Nephron progenitor cell (in vitro differentiated cells): ENCODE measurements at places on chromosomes 6 and 20.

- DNase-seq: no peak
Observed at GRCh38 chr20:50537546-50538201, 27.5 kb downstream of the PTPN1 start.

GRCh38 chr6:12298995-12299394 is 8.8 kb downstream of the EDN1 start:
- no peak for DNase-seq

DNA sequence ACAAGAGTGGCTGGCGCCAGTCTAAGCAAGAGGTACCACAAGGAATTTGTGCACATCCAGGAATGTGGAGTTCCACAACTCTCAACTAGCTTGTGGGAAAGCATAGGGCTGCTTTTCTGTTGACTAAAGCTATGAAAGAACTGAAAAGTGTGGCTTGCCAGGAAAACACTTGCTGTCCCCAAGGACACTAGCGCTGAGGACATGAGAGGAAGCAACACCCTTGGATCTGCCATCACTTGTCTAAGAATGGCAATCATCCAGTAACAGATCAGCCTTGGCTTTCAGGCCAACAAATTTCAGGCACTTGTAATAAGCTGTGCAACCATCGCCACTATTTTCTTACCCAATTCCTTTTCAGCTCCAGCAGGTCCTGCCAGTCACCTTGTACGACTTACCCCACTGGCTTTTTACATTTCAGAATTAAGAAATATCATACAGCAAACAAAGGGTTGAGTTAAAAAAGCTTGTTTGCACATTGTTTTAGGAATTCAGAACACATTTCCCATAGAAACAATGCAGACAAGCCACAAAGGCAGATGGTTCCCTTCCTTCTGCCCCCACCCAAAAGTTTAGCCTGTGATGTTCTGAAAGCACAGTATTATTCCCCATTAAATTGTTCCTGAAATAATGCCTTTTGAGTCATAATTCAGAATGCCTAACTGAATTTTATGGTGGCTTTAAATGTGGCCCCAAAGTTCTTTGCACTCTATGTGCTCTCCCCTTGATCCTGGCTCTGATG is 57.9 kb upstream of the SSTR4 start:
- no peak for DNase-seq

- DNase-seq: no peak
Observed at GRCh38 chr20:31669876-31670275, 32.2 kb downstream of the COX4I2 start.

DNA sequence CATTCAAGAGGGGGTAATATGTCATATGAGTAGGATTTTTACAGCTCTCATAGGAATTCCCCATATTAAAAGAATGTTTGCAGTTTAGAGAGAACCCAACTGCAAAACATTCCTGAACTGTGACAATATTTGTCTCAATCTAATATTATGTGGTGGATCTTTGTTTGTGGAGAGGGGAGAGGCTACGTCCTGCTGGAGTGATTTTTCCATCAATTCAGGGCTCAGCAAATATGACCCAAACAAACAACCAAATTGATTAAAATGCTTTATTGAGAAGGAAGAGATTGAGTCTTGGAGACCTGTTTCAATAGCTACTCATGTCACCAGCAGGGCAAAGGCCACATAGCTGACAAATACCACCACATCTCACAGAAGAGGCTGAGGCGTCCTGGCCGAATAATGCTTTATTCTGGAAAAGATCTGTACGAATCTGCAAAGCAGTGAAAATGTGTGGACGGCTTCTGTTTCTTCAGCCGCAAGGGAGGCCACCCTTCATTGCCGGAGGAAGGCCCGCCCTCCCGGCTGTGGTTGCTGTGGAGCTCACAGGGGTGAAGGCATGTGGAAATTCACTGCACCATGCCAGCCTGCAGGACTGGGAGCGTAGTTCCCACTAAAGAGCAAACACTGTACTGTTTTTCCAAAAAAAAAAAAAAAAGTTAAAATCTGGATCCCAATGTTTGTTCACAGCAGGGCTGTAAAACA is 89.7 kb upstream of the QKI start:
- peak; percentile 28 for DNase-seq

- no peak for DNase-seq
Observed at GRCh38 chr6:3575701-3576100, 118.9 kb upstream of the SLC22A23 start.

DNA sequence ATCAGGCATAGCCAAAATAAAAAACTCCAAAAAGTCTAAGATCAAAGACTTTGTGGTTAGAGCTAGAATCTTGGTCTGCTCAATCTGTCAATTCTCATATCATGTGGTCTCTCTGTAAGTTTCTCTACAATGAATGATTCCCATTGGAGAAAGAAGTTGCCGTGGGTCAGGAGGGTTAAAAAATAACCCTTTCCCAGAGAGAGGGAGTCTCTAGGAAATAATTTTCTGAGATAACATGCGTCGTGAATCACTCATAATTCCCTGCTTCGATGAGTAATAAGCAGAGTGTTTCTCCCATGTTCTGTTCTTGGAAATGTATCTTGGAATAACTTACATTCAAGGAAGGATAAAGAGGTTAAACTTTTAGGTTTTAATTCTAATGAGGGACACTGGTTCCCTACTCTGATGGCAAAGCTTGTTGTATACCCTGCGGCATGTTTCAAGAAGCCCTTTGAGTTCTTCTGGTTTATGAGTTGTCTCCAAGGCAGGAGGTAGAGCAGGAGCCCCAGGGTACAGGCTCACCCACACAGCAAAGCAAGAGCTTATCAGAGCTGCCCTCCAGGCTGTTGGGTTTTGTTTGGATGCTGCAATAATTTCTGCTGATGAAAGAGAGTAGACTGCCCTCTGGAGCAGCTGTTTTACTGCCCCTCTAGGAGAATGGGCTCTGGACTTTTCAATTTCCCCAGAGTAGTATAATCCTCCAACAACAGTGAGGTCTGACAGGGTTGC is 599.1 kb downstream of the QKI start:
- DNase-seq: no peak

- peak; percentile 54 for DNase-seq
Observed at GRCh38 chr20:19688031-19688806, 69.8 kb upstream of the RIN2 start.

DNA sequence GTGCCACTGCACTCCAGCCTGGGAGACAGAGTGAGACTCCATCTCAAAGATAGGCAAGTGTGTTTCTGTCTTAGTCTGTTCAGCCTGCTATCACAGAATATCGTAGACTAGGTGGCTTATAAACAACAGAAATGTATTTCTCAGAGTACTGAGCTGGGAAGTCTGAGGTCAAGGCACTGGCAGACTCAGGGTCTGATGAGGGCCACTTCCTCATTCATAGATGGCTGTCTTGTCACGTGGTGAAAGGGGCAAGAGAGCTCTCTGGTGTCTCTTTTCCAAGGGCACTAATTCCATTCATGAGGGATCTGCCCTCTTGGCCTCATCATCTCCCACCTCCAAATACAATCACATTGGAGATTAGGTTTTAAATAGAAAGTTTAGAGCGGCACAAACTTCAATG is 95.6 kb upstream of the PHACTR3 start:
- no peak for DNase-seq

DNA sequence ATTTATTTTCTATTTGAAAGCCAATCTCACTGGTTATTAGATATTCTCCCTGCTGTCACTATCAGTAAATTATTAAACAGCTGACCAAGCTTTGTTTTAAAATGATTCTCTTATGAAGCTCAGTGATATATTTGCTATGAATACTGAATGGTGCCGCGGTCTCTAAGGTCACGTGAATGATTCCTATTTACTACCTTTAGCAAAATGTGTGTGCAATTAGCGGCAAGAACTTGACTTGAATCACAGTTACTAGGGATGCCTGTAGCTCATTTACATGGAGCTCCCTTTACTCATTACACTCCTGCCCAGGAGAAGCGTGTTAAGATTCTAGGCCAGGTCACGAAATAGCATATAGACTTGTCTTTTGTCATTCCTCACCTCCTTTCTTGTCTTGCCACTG is 12.4 kb upstream of the PTPRT start:
- no peak for DNase-seq

- DNase-seq: no peak
Observed at GRCh38 chr6:86936834-86937218, 502 bp upstream of the HTR1E start.

- DNase-seq: no peak
Observed at GRCh38 chr20:9322661-9323060, 191.7 kb upstream of the LAMP5 start.

DNA sequence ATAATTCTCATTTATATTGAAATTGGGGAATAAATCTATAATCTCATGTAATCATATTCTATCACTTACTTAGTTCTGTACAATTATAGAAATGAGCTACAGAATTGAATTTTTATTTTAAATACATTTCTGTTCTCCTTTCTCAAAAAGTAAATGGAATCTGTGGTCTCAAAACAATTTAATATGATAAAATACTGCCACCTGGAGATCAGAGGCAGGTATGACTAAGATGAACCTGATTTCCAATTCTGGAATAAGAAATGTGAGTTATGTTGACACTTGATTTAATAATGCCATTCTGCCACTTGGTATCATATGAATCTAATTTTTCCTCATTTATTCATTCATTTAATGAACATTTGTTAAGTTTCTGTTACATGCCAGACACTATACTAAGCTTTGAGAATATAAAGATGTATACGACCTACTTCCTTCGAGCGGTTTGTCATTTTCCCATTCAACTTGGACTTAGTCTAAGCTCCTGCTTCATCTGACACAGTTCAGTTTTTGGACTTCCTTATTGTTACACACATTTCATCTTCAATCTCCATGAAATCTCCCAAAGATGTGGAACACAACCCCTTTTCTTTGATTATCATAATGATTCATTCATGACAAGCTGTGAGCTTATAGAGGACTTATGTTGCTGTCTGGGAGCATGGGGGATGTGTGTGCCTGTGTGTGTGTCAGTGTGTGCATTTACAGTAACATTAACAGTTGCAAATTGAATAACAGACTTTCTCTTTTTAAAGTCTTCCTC is 7.5 kb upstream of the CCDC28A start:
- no peak for DNase-seq

DNA sequence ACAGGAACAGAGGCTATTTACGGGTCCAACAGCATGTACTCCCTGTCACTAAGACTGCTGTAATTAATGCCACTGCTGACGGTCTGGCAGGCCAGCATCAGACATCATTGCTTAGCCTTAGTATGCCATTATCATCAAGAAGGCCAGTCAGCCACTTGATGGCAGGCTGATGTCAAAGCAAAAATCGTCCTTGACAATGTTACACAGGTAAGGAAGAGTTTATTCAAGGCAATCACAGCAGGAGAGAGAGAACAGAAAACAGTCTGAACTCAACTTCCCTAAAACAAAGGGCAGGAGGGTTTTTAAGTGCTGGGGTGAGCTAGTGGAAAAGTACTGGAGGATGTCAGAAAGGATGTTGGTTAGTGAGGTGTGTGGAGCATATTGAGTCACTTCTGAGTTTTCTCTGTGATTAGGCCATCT is 25.1 kb downstream of the FKBP1C start:
- no peak for DNase-seq

DNA sequence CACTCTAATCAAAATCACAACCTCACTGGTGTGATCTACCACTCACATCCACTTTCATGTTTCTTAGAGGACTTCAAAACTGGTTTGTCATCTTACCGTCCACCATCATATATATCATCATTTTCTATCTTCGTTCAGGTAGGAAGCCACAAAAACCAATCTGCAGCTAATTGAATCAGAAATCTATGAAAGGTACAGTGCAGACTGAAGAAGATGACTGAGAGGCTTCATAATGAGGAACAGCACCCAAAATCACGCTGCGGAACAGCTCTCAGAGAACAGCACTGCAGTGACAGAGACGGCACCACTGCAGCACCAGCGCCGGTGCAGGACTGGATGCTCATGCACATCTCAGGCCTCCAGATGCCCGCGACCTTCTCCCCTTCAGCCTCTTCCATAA is 13.0 kb downstream of the GMDS start:
- DNase-seq: no peak

DNA sequence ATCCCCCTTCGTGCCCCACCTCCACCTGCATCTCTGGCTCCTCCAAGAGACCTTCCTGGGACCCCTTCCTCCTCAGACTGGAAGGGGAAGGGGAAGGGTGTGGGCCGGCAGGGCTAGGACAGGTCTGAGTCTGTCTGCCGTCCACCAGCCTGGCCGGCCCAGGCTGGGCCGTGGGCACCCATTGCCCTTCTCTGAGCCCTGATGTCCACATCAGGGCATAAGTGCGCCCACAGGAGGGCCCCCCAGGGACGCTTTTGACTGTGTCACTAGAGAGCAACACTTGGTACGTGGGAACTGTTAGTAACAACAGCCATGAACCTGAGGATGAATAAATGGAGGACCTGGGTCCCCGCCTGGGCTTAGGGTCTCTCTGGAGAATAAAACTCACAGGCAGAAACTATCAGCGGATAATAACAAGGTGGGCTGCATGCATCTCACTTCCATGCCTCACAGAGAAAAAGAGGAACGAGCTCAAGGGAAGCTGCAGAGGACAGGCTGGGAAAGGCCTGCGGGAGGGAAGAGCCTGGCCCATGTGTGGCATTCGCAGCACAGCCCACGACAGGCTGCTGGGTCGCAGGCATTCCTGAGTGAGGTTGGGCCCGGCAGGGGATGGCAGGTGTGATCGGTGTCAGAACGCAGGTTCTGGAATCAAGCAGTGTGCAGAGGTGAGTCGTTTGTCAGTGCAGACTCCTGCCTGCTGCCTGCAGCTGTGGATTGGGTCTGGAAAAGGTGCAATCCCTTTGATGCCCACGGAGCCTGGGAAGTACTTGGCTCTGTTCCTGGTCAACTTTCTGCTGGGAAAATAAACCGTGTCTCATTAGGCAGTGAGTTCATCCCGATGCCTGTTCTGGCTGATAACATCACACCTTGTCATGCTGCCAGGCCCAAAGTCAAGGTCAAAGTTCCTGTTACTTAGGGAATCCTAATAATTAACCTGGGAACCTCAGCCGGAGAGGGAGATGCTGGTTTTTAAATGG is 60.9 kb downstream of the BCAS4 start:
- no peak for DNase-seq

- DNase-seq: peak; percentile 32
Observed at GRCh38 chr6:22149501-22150367, 147.1 kb downstream of the PRL start.

- DNase-seq: no peak
Observed at GRCh38 chr6:166400181-166400580, 17.4 kb upstream of the MPC1 start.

GRCh38 chr6:35642471-35643161 is 46.1 kb downstream of the FKBP5 start:
- DNase-seq: no peak

DNA sequence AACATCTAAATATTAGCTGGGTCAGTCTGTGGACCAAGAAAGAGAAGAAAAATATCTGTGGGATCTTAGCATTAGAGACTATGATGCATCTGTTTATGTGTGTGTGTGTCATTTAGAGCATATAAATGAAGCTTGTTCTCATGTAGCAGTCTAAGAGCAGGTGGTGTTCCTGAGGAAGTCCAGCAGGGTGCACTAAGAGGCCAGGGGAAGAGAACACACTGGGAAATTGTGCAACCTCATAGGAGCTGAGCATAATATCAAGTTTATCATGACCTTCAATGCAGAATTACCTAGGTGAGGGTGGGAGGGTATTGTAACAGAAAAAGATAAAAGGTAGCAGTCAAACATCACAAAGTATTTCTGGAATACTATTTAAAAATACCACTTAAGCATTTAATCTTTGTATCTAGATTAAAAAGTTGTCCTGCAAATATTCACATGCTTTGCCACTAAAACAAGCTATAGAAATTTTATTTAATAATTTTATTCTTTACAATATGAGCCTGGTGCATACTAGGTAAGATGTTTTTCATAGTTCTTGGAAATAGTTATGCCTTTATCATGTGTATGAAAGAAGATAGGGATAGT is 80.5 kb downstream of the SMPDL3A start:
- DNase-seq: peak; percentile 27
